Stimulated activated CD4-positive, alpha-beta T cell treated with anti-CD3 and anti-CD28 coated beads, Interleukin-15, amount 100 ng/mL, for 48 hours (primary cell): ENCODE measurements at places on chromosomes 1 and 21.
A peak's percentile ranks its signal among the peaks of the same experiment; 100 is the strongest.

DNA sequence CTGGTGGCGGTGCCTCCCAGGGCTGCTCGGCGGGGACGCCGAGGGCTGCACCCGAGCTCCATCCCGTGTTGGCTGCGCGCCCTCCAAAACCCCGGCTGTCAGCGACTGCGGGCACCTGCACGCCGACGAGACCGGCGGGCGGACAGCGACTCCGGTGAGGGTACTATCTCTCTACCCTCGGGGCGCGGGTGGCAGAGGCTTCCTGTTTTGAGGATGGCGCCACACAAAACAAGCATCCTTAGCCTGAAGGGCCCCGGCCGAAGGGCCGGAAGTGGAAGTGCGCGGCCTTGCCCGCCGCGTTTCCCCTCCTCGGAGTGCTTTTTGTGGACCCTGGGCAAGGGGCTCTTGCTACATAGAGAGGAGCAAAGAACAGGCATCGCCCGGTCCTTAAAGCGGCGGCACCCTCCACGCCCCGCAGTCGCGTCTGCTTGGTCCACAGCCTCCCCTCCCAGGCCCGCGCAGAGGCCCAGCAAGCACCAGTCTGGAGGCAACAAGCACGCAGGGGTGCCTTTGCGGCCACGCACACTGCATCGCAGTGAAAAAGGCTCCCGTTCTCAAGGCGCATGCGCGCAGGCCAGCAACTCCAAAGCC is 561 bp upstream of the COQ8A start:
- DNase-seq: peak; percentile 50

DNA sequence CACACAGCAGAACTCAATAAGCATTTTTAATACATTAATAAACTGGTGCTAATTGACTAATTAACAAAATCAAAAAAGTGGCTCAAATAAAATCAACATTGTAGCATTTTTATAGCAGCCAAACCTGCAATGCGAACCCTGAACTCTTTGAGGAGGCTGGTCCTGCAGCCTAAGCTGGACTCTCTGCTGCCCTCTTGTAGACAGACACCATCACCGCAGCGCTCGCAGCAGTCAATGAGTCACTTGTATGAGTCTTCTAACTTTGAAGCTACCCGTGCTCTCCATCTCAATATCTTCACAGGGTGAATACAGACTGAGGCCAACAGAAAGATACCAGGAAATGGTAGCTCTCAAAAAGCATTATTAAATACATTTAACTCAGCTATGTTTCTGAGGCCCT is 9.7 kb upstream of the KRTAP7-1 start:
- peak; percentile 9 for DNase-seq

DNA sequence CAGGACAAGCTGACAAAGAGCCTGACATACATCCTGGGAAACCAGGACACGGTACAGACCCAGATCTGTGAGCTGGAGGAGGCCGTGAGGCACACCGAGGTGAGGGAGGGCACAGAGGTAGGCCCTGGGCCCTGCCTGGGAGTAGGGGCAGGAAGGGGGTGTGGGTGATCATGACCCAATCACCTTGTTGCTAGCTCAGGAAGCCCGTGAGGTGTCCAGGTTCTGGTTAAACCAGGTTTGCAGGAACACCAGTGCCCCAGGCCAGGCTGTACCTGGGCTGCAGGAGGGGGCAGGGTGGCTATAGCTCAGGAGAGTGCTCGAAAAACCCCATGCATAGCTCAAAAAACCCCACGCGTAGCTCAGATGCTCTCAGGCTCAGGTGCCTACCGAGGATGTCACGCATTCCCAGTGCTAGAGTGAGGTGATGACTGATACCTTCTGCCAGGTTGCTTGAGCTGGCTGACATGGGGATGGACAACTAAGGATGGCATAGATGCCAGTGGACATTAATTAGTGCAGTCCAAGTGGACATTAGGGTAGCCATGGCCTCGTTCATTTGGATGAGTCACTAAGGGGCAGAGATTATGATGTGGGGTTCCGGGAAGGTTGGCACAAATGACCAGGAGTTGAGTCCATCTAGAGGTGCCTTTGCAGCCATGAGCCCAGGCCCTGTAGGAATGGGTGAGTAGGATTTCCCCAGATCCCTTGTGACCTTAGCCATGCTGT is 3.7 kb downstream of the TRIM46 start:
- no peak for DNase-seq

DNA sequence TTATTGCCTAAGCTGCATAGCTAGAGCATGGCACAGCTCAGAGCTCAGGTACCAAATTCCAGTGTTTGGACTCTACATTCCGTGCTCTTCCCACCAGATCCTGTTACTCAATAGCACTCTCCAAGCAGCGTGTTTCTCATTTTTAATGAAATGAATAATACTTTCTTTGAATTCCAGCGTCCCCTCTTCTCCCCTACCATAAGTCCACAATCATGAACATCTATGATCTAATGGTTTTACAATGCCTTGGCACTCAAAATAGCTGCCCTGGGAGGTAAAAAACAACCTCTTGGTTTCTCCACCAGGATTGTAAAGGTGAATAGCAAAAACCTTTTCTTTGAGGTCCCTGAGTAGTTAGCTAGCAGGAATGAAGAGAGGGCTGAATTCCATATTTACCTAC is 480.0 kb upstream of the PKN2 start:
- DNase-seq: no peak

DNA sequence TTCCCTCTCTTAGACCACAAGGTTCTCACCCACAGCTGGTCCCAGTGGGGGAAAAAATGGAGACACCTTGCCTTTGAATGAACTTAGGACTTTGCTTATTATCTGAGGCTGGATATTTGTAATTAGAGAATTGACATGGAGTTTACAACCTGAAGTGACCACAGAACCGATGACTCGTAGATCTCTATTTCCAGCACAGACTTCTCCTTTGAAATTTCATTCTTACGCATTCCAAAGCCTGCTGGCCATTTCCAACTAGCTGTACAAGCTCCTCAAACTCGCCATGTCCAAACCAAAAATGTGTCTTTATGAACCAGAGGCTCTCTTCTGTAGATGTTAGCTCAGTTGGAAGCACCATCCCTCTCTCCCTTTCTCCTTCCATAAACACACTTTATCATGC is 12.0 kb downstream of the RAB7B start:
- DNase-seq: no peak

DNA sequence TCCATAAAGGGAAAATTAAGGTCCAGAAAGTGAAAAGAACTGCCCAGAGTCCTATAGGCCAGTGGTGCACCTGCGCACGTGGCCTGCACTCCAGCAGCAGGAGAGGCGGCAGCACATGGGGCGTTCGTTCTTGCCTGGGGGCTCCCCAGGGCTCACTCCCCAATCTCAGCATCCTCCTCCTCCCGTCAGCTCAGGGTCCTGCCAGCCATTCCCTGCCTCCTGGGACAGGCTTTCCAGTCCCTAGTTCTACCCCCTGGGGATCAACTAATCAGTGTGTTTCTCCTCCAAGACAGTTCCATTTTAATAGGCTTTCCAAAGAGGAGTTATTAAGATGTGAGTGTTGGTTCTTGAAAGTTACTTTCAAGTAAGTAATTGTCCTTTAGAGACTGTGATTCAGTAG is 1.2 kb upstream of the A3GALT2 start:
- no peak for DNase-seq

GRCh38 chr1:218718977-218719376 is 373.8 kb downstream of the TGFB2 start:
- DNase-seq: no peak

GRCh38 chr1:30521261-30521865 is 202.0 kb downstream of the MATN1 start:
- DNase-seq: no peak

GRCh38 chr21:43921979-43922945 is 57.2 kb downstream of the AGPAT3 start:
- peak; percentile 55 for DNase-seq

GRCh38 chr1:108664481-108664880 is 3.6 kb upstream of the HENMT1 start:
- no peak for DNase-seq

DNA sequence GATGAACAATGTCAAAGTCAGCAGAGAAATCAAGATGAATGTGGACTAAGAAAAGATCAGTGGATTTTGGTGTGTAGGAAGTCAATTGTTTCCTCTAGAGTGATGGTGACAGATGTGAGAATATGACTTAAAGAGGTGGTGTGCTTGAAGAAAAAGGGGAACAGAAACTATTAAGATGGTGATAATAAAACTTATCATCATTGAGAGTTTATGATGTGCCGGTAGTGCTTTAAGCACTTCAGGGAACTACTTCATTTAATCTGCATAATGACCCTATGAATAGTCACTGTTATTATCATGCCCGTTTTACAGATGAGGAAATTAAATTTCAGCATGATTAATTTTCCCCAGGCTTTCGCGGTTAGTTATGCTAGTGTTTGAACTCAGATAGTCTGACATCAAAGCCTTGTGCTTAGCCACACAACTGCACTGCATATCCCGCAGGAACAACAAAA is 246.9 kb upstream of the LRRC7 start:
- no peak for DNase-seq

- no peak for DNase-seq
Measured at GRCh38 chr1:179229214-179230140, at the start of gene ABL2. TSS of gene ABL2 (minus strand) at chr1:179229677. CDS start at chr1:179229397, 280 bp downstream.

GRCh38 chr1:51719146-51719545 is 102.3 kb downstream of the OSBPL9 start:
- no peak for DNase-seq

DNA sequence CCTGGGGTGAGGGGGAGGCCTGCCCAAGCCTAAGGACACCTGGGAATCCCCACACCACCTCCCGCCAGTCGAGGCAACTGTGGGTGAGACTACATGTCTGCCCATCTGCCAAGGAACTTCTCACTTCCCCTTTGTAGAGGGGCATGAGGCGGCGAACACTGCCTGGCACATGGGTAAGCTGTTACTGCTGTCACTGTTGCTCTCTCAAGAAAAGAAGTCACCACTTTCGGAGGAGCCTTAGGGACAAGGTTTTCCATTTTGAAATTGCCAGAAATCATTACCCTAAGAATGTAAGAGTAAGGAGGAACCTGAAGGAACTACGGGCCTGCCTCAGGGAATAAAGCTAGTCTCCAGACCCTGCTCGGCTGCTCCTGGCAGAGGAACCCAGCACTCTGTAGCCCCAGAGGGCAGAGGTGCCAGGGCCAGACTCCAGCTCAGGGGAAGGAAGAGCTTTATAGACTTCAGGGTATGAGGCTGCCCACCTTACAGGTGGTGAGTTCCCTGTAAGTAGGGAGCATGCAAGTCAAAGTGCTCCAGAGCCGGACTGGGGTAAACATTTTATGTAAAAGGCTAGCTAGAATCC is 23.3 kb downstream of the SLC2A1 start:
- DNase-seq: no peak

DNA sequence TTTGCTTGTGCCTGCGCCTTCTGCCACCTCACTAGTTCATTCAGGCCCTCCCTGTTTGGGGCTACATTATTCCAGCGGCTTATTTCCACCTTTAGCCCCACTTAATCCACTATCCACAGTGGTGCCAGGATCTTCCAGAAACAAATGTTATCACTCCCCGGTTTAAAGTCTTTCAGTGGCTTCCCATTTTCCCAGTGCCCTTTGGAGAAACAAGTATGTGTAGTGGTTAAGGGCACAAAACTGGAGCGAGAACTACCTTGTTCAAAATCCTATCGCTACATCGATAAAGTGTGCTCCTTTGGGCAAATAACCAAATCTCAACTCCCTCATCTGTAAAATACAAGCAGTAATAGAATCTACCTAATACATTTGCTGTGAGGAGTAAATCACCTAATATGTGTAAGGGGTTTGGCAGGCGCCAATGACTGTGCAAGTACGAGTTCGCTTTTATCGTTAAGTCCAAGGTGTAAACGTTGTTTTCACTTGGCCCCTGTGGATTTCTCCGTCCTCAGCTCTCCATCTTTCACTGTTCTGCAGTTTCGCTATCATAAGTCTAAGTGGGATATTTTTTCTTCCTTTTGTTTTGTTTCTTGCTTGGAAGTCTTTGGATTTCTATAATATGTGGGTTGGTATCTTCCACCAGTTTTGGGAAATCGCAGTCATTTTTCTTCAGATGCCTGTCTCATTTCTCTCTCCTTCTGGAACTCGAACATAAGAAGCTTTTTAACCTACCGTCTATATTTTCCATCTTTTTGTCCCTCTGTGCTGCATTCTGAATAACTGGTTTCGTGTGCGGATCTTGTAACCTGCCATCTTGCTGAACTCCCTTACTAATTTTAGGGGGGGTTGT is 844 bp upstream of the MEAF6 start:
- DNase-seq: no peak

DNA sequence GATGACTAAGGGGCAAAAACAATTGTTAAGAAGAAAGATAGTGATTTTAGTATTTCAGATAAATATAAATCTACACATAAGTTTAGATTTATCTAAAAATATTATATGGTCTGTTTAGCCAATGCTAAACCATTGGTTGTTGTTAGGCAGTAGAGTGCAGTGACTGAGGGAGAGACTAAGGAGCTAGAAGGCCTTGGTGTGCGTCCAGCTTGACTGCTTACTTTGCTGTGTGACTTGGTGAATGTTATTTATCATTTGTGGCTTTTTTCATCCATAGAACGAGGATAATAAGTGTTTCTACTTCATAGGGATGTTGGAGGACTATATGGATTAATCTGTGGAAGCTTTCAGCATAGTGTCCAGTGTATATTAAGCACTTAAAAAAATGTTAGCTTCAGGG is 264.7 kb upstream of the C1orf105 start:
- no peak for DNase-seq

DNA sequence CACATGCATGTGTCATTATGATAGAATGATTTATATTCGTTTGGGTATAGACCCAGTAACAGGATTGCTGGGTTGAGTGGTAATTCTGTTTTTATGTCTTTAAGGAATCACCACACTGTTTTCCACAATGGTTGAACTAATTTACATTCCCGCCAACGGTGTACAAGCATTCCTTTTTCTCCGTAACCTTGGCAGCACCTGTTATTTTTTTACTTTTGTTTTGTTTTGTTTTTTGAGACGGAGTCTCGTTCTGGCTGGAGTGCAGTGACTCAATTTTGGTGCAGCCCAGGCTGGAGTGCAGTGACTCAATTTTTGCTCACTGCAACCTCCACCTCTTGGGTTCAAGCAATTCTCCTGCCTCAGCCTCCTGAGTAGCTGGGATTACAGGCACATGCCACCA is 8.5 kb upstream of the S100B start:
- no peak for DNase-seq

DNA sequence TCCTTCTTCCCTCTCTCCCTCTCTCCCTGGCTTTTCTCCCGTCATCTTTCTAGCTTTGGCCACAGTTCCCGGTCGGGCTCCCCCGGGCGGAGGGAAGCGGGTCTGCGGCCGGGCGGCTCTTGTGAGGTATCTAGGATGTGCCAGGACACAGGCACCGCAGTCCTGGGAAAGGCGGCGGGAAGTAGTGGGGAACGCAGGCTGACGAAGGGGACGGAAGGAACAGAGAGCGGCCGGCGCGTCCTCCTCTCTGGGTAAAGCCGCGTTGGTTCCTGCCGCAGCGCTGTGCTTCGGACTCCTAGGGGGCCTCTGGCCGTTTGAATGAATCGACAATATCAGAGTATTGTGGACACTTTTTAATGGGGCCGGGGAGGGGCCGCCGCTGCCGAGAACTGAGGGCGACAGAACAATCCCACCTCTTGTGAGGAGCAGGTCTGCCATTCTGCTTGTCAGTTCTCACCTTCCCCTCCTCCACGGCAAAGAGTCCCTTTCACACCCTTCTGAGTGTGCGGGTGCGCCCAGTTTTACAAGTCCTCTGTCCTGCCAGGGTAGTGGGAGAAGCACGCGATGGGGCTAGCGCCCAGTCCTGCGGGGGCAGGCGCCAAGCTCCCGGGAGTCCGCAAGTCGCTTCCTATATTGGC is 1.2 kb upstream of the LHX9 start:
- DNase-seq: no peak
